AG08396 (cell line): ENCODE measurements at places on chromosomes 4 and X.

DNA sequence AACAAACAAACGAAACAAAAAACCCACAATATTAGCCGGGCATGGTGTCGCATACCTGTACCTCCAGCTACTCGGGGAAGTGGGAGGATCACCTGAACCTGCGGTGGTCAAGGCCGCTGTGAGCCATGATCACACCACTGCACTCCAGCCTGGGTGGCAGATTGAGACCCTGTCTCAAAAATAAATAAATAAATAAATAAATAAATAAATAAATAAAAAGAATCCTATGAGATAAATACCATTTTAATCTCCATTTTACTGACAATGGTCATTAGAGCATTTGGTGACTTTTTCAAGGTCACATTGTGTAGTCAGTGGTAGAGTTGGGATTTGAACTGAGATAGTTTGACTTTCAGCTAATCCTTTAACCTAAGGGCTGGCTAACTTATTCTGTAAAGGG, 11.4 kb downstream of the TRPC5 start:
- no peak for DNase-seq

DNA sequence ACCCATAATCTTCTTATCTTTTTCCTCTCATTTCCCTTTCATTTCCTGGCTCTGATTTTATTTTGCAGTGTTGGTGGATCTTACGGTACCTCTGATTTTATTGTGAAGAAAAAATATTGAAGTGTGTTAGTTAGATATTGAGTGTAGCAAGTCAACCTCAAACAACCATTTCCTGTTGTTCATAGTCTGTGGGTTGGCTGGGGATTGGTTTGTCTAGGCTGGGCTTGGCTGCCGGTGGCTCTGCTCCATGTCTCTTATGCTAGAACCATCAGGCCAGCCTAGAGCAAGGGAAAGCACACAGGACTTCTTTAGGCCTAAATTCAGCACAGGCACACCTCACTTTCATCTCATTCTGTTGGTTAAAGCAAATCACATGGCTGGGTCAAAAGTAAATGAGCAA, 383.1 kb upstream of the LCORL start:
- DNase-seq = no peak

DNA sequence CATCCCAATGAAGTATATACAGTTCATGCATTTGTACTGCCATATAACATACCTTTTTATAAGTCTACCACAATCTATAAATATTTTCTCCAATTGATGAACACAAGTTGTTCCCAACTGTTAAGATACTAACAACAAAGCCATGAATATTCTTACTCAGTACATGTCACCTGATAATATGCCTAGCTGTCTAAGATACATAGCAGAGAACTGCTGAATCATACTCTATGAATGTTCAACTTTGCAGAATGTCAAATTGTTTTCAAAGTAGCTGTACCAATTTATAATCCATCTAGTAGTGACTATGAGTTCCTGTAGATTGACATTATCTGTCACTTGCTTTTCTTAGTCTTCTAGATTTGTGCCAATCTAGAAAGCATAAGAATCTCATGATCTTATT, 84.9 kb downstream of the RAB28 start:
- peak; percentile 7 for DNase-seq

- DNase-seq = no peak
Measured at GRCh38 chrX:7085879-7086278, 61.6 kb upstream of the STS start.

DNA sequence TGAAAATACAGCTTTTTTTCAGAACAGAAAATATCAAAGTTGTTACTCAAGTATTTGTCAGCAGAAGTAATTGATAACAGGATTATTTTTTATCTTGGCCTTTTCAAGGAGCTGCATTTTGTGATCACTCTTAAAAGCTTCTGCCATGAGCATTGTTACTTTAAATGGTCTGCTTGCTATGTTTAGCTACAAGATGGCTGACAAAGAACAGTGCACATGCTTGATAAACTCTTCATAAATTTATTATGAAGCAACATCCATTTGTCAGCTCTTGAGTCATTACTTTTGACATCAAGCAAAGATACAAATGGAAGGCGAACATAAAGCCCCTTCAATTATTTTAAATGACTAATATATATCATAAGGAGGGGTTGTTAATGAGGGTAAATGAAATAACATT, 205.4 kb upstream of the RPS6KA3 start:
- no peak for DNase-seq

DNA sequence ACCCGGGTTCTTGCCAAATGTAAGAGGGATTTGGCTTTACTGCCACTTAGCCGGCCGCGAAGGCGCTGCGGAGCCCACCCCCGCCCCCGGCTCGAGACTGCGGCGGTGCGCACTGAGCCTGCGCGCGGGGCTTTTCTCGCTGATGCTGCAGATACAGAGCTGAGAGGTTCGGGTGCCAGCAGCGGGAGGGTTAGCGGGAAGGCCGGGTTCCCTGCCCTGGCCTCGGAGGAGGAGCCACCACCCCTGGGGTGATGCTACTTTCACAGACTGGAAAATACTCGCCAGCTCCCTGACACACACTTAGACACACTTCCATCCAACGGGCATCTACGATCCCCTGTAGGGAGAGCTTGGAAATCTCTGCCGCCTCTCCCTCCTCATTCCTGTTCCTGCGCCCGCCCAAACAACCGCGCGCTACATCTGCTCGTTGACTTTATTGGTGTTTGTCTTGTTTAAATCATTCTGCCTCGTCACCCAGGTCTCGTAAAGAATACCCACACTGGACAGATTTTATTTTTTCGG, 2.1 kb upstream of the PCDH7 start:
- peak; percentile 8 for DNase-seq

GRCh38 chr4:57159866-57160265, 49.7 kb upstream of the IGFBP7 start:
- DNase-seq = no peak

DNA sequence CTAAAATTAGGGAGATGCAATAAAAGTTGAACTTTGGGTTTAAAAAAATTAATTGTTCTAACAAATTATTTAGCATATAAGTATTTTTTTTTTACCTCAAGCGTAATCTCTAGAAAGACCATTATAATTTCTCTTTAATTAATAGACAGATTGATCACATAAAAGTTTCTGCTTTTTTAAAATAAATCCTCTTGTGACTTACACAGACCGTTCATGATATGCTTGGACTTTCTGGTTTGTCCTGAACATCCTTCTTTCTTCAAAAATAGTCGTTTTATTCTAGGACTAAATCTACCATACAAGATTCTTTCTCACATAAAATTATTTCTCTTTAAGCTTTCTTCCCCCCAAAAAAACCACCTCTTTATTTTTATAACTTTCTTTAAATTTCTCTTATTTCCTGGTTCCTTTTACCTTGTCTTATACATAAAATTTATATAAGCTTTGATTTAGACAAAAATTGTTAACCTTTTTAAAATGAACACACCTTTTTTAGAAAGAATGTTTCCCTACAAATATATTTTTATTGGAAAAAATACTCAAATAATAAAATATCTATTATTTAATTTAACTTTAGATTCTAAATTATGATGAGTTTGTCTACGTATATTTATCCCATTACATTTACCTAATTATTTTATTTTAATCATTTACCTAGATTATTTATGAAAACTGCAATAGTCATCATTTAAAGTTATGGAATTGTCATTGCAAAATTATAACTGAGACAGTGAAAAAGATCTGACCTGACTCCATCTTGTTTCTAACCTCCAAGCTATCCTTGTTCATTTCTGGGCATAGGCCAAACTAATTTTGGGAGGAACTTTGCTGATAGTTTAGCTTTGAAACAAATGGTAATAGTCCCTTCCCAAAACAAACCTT, 37.6 kb downstream of the PGRMC2 start:
- no peak for DNase-seq

DNA sequence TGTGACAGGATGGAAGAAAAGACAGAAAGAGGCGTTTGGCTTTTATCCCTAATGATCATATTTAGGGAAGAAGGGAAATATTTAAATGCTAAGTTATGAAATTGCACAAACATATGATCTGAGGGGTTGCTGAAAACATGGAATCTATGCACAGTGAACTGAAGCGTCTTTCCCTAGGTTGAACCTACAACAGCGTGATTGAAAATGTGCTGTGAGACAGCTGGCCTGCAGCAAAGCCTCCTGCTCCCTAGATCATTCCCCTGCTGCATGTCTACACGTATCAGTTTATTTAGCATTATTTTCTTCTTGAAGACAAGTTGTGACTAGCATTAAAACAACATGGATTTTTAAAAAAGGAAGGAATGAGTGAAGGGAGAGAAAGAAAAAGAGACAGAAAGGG, 272.5 kb upstream of the TRAM1L1 start:
- no peak for DNase-seq

- DNase-seq = peak; percentile 60
Measured at GRCh38 chr4:118969359-118969758, 80.7 kb downstream of the SYNPO2 start.

DNA sequence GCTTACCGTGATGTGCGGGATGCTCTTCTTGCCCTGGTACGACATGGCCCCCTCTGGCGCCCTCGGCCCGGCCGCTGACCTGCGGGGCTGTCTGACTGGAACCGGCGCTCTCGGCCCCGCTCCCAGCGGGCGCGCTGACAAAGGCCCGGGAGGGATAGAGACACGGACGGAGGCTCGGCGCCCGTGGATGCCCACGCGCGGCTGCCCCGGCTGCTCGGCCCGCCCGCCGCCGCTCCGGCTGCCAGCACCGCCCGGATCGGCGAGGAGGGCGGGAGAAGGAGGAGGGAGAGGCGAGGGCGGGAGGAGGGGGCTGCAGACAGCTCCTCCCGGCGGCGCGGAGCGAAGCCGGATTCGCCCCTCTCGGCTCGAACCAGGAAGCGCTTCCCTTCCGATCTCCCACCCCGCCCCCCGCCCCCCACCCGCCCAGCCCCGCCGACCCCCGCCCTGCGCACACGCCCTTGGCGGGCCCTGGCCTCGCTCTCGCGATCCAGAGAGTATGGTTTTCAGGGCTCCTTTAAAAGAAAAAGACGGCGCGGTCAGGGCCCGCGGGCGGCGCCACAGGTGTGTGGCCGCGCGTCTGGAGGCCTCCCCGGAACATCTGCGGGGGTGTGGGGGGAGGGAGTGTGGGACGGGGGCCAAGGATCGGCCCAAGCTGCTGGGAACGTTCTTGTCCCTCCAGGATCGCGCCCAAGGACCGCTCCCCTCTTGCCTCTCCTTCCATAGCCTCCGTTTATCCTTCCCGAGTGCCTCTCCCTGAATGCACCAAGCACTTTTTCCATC, 4.5 kb downstream of the CRMP1 start:
- no peak for DNase-seq

DNA sequence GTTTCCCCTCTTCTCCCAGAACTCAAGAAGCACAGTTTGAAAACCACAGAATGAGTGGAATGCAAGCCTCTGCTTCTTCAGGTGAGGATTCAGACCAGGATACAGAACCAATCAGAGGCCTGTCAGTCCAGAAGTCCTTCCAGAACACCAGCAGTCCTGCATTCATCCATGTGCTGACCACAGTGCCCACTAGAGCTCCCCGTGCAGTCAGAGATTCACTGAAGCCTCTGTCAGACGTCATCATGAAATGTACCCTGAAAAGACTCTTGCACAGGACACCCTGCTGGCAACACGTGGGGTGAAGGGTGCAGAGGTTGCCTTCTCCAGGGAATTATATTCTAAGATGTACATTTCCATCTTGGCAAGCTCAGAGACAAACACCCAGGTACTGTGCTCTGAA, 75.9 kb upstream of the LSM6 start:
- DNase-seq = no peak

DNA sequence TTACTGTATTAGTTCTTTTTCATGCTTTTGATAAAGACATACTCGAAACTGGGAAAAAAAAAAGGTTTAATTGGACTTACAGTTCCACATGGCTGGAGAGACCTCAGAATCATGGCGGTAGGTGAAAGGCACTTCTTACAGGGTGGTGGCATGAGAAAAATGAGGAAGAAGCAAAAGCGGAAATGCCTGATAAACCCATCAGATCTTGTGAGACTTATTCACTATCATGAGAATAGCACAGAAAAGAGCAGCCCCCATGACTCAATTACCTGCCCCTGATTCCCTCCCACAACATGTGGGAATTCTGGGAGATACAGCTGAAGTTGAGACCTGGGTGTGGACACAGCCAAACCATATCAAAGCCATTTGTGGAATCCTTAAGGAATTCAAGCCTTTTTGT, 1238.9 kb downstream of the ADGRL3 start:
- no peak for DNase-seq

DNA sequence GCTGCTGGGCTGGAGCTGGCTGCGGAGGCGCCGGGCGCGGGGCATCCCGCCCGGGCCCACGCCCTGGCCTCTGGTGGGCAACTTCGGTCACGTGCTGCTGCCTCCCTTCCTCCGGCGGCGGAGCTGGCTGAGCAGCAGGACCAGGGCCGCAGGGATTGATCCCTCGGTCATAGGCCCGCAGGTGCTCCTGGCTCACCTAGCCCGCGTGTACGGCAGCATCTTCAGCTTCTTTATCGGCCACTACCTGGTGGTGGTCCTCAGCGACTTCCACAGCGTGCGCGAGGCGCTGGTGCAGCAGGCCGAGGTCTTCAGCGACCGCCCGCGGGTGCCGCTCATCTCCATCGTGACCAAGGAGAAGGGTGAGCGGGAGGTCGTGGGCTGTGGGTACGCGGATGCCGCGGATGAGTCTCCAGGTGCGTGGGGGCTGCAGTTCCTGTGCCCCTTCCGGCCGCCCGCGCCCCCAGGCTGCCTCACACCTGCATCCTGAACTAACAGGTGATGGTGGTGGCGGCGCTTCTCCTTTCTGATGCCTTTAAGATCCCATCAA, 499 bp downstream of the CYP2U1 start:
- no peak for DNase-seq
